ENCODE measurements at places on chromosomes 1 and 21.

DNA sequence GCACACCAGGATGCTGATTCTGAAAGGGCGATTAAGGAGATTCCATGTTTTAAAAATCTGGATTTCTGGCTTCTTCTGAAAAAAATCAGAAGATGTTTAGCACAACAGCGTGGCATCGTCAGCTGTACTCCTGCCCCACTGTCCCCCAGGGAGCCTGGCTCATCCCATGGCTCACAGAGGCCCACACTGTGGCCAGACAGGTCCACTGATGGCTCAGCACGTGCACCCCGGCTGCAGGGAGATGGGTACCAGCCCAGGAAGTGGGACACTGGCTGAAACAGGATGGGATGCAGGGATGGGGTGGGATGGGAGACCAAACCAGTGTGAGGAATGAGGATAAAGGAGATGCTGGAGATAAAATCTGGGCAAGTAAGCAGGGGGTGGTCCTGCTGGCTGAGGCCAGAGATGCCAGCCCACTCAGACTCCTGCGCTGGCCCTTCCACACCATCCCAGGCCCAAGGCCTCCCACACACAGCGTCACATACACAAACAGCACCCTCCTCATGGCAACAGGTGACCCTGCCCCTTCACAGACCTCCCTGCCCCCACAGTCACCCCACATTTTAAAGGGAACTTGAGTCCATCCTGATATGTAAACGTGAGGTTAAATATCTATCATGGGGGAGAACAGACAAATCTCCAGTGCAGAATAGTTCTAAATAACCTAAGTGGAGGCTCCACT is 23.9 kb upstream of the SAMD11 start:
- DNase-seq = no peak

- no peak for DNase-seq
These were observed 15.1 kb downstream of the RAVER2 start for GRCh38 chr1:64759968-64760367.

DNA sequence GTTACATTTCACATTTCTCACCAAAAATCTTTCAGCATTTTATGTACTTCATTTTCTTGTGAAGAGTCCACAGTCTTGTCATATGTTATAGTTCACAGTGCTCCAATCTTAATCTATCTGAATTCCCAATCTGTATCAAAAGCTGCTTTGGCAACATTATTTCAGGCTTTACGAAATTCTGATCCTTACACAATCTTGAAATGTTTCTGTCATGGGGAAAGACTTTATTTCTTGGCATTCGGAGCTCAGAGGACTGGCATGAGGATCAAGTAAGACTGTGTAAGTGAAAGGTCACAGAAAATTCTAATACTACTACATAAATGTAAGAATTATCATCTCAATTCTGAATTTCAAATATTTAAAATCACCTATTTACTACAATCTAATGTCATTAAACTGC is 2.0 kb downstream of the USP33 start:
- DNase-seq = peak; percentile 55

GRCh38 chr1:154972517-154973343 is 1.8 kb upstream of the CKS1B start:
- peak; percentile 96 for DNase-seq

GRCh38 chr1:240314845-240315801 is 223.4 kb downstream of the FMN2 start:
- DNase-seq = no peak

DNA sequence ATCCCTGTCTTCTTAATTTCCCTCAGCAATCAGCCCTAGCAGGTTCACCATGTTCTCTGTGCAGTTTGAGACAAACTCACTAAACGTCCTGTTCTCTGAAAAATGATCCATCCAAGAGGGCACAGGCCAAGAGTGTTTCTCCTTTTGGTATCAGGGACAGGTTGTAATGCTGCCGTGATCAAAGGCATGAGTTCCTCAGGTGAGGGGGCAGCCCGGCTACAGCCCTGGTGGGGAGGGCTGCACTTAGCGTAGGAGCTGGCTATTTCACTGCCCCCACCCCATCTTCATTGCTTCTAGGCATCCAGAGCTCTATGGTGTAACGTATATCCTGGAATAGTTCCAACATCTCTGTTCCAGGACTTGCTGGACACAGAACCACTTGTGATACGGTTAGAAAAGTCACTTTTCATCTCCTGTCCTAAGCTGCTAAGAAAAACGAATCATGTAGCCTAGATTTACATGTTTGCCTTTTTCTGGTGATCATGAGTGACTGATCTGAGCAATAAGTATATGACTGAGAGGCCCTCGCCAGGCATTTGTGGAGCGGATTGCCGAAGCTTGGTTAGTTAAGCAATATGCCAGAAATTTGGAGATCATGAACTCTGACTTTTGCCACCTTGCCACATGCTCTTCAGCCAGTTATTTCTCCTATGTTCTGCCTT is 41.1 kb upstream of the SRP9 start:
- DNase-seq = no peak

GRCh38 chr1:177569476-177569875 is 398.7 kb downstream of the BRINP2 start:
- no peak for DNase-seq

GRCh38 chr1:94153133-94153532 is 32.2 kb upstream of the ABCA4 start:
- no peak for DNase-seq

- no peak for DNase-seq
These were observed 1.7 kb downstream of the S100A1 start for GRCh38 chr1:153629971-153630370.

DNA sequence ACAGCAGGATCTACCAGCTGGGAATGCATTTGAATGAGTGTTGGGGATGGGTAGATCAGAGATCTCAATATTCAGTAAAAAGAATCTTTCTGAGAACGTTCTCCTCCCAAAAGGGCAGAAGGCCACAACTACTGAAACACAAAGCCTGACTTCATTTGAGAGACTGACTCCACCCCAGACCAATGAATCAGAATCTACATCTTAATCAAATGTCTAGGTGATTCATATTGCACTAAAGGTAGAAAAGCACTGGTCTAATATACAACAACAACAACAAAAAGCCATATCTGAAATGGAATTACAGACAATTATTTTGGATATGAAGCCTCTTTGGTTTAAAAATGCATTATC is 123.9 kb downstream of the SMYD3 start:
- peak; percentile 15 for DNase-seq

DNA sequence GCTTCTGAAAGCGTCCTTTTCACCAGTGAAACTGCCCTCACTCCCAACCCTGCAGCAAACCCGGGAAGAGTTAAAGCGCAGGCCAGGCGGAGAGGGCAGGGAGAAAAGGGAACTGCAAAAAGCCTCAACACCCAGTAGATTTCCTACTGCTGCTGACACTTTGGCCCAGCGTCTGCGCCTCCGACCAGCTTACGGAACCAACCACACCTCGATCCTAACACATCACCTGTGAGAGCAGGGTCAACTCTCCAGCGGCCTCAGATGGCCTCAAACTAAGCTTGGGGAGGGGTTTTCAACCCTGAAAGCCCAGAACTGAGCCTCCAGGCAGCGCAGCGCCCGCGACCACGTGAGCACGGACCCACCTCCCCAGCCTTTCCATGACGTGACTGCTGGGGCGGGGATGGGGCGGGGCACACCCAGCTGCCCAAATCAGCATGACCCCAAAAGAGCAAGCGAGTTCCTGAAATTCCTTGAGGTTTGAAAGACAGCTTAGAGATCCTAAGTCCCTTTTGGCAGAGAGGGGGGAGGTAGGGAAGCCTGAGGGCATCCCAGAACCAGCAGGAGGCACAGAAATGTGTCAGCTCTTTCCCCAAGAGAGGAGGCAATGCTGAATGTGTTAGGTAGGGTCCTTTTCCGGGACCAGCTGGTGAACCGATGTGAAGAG is 59.1 kb downstream of the ITPKB start:
- peak; percentile 67 for DNase-seq

GRCh38 chr21:43718872-43719747 is at the start of gene PDXK:
Gene PDXK (plus strand): TSS chr21:43719129. CDS start chr21:43719295, 166 bp downstream.
- DNase-seq = no peak

GRCh38 chr1:221723018-221723847 is 18.7 kb downstream of the DUSP10 start:
- peak; percentile 46 for DNase-seq

- peak; percentile 7 for DNase-seq
These were observed 273.8 kb downstream of the FAM72C start for GRCh38 chr1:143698016-143698415.
